ENCODE measurements at places on chromosomes 3 and 15. TPM values are rescaled to one million over a fixed set of nuclear protein-coding genes. Genes with fewer than 3 reads are reported as not detected.

The PLSCR2 gene
- 2.8 TPM for total RNA-seq

The PLSCR4 gene
- 64.0 TPM for total RNA-seq

The NECTIN3 gene
- total RNA-seq: 43.8 TPM

The GPR149 gene
- total RNA-seq: not detected

The CPN2 gene
- 0.14 TPM for total RNA-seq

The CCDC39 gene
- total RNA-seq: 0.09 TPM

The MAP1A gene
- 1.9 TPM for total RNA-seq

The PATL2 gene
- 3.9 TPM for total RNA-seq

The MBD4 gene
- 27.2 TPM for total RNA-seq

DNA sequence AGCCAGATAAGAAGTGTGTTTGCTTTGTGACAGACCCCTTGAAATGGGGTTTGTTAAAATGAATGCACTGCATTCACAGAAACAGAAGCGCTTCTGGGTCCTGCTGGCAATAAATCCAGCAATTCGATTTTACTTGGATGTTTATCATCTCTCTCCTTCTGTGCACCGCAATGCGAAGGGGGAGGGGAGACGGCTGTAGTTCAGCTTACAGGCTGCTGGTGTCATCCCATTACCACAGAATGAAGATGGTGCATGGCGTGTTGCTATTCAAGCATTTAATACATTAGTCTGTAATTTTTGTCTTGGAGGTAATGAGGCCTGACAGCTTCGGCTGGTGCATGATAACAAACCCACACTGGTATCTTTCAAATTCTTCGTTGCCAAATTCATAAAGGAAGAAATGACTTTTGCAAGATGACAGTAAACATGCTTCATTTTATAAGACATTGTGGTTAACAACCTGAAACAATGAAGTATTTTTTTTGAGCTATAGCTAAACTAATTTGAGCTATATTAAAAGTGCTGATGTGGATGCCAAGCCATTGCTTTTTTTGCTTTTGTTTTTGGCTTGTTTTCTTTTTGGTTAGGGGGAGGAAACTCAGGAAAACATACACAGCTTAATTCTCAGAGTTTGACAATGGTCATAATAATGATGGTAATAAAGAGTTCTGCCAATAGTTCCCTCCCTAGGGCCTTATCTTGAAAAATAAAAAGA is 418.3 kb downstream of the OTOL1 start:
- no peak for DNase-seq

DNA sequence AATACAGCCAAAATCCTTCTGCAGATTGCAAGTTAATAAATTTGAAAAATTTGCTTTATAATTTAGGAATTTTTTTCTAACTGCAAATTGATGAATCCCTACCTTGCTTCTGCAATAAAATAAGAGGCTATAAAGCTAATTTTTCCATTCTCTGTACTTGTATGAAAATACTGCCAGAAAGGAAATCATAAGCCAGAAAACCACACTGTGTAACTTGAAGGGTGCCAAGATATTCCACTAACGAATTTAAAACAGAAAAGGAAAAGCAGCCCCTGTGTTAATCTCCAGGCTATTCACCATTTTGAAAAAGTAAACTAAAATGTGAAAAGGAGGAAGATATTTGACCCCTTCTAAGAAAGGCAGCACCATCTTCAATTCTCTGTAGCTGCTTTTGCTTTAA is 557.9 kb upstream of the ZNF385D start:
- DNase-seq: no peak

GRCh38 chr3:182861348-182861747 is 68.0 kb downstream of the ATP11B start:
- DNase-seq: no peak

DNA sequence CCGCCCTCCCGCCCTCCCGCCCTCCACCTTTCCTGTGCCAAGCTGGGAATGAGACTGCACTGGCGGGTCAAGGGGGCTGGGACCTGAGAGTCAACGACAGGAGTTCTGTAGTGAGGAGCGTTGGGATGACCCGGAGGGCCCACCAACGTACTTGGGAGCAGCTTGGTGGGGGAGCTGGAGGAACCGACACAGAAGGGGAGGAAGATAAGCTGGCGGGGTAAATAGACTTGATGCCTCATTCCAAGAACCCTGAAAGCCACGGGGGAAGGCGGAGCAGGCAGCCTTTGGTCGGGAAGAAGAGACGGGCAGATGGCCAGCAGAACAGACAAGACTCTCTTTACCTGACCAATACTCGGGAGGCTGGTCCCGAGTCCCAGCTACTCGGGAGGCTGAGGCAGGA is 277 bp downstream of the FMN1 start:
- DNase-seq: no peak

- DNase-seq: no peak
Observed at GRCh38 chr3:38460377-38461270, 6.9 kb downstream of the ACVR2B start.

- no peak for DNase-seq
Observed at GRCh38 chr3:58484045-58484721, 7.7 kb upstream of the KCTD6 start.

GRCh38 chr15:80769153-80769828 is 9.9 kb upstream of the CEMIP start:
- DNase-seq: no peak

- no peak for DNase-seq
Observed at GRCh38 chr15:73317651-73318462, 50.9 kb downstream of the HCN4 start.

DNA sequence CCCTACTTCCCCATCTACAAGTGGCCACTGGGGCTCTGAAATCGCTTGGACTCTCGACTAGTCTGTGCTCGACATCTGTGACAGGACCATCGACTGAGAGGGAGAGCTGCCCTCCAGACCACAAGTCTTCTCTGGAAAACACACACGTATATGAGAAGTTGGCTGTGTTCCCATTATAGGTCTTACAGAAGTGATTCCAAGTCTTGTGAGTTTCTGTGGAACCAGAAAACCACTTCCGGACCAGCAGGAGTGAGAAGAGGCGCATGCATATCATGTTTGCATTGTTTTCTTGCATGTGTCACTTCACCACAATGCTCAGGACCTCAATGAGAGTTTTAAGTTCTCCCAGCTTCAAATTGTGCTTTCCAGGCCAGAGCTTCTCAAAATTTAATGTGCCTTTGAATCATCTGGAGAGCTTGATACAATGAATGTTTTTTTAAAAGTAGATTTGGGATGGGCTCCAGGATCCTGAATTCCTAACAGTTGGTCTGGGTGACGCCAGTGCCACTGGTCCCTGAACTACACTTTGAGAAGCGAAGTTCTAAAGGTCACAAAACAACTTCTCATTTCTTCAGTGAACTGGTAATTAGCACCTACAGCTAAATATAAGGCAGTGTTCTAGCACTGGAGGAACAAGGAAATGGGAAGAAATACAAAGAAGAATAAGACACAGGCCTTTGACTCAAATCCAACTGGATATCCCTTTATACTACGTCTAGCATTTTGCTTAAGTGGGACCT is 15.7 kb downstream of the LIPC start:
- no peak for DNase-seq

DNA sequence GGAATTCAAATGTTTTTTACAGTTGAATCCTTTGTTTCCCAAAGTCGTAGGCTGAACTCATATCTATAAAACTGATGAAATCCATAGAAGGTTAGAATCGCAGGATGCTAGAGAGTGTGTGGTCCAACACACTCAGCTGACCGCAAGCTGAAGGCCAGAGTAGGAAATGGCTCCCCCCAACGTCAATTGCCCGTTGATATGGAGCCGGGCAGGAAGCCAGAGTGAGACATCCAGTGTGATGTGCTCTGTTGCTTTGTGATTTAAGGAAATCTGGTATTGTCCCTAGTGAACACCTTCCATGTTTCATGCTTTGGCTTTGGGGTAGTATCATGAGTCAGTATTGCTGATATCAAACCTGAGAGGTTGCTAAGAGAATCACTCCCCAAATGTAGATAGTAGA is 5.8 kb upstream of the MEX3B start:
- no peak for DNase-seq

Data from mucosa of descending colon (tissue), 3 donors.